ENCODE measurements at places on chromosomes 12 and 14.
A peak's percentile ranks its signal among the peaks of the same experiment; 100 is the strongest.

DNA sequence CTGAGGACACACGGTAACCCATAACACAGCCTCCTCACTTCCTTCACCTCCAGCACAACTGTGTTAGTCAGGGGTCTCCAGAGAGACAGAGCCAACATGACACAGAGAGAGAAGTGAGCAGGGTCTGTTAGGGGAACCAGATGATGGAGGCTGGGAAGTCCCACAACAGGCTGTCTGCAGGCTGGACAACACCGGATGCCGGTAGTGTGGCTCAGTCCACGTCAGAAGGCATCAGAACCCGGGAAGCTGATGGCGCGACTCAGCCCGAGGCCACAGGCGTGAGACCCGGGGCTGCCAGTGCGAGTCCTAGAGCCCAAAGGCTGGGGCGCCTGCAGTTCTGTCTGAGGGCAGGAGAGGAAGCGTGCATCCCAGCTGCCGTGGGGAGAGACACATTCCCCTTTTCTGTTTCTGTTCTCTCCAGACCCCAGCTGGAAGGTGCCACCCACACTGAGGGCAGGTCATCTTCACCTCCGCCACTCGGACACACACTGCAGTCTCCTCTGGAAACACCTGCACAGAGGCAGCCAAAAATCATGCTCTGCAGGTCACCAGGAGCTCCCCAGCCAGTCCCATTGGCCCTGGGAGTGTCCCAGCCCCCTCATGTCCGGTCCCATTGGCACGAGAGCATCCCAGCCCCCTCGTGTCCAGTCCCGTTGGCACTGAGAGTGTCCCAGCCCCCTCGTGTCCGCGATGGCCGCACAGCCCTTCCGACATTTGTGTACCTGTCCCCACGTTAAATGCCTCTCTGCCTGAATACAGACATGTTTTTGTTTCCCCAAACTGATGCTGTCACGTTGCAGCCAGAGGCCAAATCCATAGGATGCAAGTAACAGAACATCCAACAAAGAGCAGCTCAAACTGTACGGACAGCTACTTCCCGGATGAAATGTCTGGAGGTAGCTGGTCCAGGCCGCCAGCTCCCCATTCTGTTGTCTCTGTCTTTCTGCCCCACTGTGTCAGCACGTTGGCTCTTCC, 7.9 kb upstream of the FBRSL1 start:
- no peak for DNase-seq

GRCh38 chr14:101234999-101235334, 326.3 kb upstream of the DIO3 start:
- DNase-seq, result no peak

DNA sequence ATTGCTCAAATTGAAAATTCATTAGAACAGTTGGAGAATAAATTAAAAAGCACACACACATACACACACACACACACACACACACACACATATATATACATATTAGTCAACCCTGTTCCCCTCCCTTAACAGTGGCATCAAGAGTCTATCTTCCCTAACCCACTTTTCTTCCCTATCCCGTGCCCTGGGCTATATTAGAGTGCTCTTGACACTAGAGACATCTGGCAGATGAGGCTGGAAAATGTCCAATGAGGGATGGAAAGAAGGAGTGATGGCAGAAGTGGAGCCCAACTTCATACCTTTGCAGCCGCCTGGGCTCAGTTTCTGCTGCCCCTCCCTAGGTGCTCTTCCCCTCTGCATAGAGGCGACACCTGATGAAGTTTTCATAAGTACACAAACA, 172.4 kb upstream of the NUDT4 start:
- no peak for DNase-seq

DNA sequence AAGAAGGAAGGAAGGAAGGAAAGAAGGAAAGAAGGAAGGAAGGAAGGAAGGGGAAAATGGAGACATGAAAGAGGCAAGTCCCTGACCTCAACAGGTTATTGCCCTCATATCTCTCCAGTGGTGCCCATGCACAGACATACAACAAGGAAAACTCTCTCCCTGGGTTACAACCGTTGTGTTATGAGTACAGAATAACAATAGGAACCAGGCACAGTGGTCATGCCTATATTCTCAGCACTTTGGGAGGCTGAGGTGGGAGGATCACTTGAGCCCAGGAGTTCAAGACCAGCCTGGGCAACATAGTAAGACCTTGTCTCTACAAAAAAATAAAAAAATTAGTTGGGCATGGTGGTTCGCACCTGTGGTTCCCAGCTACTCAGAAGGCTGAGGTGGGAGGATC, 139.4 kb upstream of the HMGA2 start:
- DNase-seq, result no peak

- no peak for DNase-seq
These were observed 14.5 kb downstream of the FBXL14 start for GRCh38 chr12:1579651-1580435.

DNA sequence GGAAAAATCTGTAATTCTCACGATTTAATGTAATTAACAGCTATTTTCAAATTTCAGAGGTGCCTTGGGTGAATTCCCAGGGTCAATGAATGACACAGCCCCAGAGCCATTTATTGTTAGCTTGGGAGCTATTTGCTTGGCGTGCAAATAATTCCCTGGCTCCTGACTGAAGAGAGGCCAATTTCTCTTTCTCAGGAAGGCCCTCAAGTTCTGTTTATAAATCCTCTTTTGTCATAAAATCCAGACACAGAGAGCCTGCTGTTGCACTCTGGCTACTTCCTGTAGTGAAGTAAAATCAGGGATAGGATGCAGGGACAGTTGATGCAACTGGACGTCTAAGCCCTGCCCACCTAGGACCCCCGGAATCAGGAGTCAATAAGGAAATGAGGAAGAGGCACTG, 154.3 kb downstream of the TMX1 start:
- DNase-seq, result no peak

- no peak for DNase-seq
These were observed 5.6 kb downstream of the MYH6 start for GRCh38 chr14:23402296-23403138.

GRCh38 chr12:107843351-107844311, 69.1 kb downstream of the ASCL4 start:
- peak; percentile 15 for DNase-seq

DNA sequence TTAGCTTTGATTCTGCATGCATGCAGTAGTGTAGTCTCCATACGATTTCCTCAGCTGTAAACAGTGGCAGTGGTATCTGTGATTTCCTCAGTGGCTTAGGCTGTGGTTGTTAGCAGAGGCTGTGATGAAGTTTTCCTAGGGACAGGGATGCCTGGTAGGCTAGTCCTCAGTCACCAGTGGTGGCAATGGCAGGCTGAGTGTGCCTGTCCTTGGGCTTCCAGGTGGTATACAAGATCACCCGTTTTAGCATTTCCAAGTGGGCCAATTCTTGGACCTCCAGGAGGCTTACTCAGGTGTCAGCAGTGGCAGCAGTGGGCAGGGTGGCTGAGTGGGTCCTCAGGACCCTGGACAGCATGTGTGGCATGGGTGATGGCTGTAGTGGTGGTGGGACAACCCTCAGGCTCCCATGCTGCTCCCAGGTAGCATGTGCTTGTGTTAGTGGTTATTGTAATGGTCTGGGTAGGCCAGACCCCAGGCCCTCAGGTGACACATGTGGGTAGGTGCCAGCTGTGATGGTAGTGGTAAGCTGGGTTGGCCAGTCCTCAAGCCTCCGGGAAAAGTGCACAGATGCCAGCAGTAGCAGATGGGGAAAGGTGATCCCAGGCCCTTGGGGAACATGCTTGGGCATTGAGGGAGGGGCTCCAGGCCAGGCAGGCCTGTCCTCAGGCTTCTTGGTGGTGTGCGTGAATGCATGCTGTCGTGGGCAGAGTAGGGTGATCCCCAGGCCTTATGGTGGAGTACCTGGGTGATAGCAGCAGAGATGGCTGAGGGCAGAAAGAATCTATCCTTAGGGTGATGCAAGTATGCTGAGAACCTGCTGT, 146.5 kb downstream of the PAPOLA start:
- DNase-seq, result no peak

DNA sequence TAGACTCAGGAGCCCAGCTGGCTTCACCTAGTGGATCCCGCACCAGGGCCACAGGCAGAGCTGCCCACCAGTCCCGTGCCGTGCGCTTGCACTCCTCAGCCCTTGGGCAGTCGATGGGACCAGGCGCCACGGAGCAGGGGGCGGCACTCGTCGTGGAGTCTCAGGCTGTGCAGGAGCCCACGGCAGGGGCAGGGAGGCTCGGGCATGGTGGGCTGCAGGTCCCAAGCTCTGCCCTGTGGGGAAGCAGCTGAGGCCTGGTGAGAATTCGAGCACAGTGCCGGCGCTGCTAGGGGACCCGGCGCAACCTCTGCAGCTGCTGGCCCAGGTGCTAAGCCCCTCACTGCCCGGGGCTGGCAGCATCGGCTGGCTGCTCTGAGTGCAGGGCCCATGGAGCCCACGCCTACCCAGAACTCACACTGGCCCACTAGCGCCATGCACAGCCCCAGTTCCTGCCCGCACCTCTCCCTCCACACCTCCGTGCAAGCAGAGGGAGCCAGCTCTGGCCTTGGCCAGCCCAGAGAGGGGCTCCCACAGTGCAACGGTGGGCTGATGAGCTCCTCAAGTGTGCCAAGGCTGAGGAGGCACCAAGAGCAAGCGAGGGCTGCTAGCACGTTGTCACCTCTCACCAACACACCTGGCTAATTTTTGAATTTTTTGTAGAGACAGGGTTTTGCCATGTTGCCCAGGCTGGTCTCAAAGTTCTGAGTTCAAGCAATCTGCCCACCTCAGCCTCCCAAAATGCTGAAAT, 116.1 kb downstream of the SPTSSA start:
- DNase-seq, result no peak

DNA sequence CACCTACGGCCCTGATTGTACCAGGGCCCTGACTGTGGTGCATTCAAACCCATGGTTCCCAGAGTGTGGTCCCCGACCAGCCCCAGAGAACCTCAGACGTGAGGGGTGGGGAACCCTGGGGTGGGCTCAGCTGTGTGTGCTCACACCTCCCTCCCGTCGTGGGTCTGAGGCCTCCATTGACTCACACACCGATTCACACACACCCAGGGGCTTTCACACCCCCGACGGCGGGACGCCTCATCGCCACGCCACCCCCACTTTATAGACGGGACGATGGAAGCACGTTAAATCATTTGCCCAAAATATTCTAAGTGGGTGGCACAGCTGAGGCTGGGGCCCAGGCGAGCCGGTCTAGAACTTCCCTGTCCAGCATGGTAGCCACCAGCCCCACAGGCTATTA, 3.4 kb upstream of the FBRSL1 start:
- no peak for DNase-seq

- no peak for DNase-seq
These were observed at the start of gene MYF6 for GRCh38 chr12:80707126-80707829. MYF6 (plus strand) TSS chr12:80707634; CDS start chr12:80707720, 86 bp downstream.

GRCh38 chr12:3537719-3538465, 46.9 kb downstream of the PRMT8 start:
- no peak for DNase-seq
